ENCODE measurements at places on chromosomes 7 and 10.

DNA sequence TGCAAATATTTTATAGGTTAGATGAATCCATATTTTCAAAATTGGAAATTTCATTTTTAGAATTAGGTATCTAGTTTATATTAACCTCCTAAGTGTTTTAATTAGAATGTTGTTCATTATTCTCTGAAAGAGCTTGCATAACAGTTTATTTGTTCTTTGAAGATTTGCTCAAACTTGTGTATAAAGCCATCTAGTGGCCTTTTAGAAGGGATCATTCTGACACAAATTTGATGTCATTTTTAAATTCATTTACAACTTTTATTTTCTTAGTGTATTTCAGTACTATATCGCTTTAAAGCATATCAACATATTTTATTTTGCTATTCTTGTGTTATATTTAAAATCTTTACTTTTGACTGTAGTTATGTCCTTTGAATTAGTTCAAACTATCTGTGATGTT is 527.0 kb upstream of the NRG3 start:
- DNase-seq: no peak

DNA sequence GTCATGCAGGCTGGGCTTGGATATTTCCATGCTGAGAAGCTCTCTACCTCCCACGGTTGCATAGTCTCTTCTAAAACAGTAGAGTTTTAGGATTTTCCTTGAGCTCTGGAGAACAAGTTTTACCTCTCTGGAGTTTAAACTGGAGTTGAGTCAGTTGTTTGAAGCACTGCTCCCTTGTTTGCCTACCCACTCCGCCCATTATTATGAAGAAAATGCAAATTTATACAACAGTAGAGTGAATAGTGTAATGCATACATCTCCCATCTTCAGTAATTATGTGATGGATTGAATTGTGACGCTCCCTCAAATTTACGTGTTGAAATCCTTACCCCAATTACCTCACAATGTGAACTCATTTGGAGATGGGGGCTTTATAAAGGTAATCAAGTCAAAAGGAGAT is 17.2 kb downstream of the EMX2 start:
- DNase-seq: no peak

DNA sequence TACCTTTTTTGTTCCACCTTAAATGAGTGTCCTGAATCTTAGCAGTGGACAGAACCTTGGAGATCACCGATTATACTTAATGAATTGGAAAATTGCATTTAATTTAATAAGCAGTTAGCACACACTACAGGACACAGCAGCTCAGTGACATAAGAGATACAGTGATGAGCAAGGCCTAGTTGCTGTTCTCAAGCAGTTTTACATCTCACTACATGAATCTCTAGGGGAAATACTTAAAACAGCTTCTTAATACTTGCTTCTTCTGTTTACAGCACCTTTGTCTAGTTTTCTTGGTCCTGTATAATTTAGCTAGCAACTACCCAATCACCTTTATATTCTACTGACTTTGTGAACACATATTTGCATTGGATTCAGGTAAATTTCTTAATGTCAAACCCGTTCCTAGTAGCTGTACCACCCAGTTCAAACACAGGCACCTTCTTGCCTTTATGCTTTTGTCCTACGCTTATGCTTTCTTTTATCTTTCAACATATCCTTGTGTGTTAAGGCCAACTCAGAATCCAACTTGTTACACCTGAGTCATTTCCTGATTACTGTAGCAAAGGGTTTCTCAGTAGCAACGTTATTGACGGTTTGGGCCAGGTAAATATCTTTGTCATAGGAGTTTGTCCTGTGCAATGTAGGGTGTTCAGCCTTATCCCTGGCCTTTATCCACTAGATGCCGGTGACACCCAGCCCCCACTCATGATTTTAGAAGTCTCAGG is 1.8 kb downstream of the STAM start:
- no peak for DNase-seq

DNA sequence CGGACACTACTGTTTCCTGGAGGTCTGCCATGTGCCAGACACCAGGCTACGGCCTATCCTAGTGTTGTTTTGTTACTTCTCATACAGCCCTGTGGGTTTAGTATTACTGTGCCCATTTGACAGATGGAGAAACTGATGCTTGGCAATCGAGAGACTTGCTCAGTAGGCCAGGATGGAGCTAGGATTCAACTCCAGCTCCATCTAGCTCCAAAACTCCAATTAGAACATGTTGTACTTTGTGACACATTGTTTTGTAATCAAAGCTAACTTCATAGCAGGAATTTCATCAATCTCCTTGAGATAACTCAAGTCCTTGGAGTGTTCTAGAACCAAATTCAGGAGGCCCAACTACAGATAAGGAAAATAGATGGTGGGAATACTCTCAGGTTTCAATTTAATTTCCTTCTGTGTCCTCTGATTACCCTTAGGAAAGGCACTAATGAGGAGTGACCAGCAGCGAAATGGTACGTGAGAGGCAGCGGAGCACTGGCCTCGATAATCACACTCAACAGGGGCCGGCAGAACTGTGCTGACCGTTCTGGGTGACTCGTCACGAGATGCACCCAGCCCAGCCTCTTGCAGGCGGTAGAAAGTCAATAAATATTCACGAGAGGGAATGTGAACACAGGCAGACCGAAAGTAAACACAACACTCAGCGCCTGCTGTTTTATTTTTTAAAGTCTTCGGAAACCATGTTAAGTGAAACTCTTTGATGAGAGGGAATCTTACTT is 269.6 kb upstream of the NEBL start:
- DNase-seq: no peak

DNA sequence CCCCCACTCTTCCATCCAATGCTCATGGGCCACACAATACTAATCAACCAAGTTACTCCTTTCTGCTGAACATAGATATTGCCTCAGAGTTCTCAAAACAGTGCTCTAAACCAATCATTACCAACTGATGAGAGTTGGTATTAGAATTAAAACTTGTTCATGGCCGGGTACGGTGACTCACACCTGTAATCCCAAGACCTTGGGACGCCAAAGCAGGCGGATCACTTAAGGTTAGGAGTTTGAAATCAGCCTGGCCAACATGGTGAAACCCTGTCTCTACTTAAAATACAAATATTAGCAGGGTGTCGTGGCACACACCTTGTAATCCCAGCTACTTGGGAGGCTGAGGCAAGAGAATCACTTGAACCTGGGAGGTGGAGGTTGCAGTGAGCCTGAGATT is 8.2 kb downstream of the TM9SF3 start:
- no peak for DNase-seq

DNA sequence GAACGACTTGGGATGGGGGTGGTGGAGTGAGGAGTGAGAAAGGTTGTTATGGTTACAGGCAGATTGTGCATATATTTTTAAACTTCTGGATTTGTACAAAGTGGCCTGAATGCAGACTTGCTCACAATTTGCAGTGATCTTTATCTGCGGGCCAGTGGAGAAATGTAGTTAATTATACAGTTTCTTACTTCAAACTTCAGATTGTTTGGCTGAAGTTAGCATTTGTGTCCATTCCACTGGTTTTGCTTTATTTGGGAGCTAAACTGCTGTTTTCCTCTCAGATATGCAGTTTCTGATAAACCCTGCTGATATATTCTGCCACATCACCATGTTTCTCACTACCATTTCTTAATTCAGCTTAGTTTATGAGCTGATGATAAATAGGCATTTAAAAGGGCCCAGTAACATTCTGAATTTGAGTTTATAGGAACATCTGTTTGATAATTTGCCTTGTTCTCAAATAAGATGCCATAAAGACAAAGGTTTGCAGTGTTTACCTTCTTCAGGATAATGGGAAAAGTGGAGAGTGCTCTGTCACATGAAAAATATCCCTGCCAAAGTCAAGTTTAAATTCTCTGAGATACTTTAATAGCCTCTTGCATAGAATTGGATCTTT is 170.1 kb downstream of the ST7 start:
- no peak for DNase-seq

GRCh38 chr7:70678621-70679251 is 453.2 kb upstream of the GALNT17 start:
- DNase-seq: no peak

- no peak for DNase-seq
Observed at GRCh38 chr7:32489788-32490126, 423 bp downstream of the LSM5 start.

DNA sequence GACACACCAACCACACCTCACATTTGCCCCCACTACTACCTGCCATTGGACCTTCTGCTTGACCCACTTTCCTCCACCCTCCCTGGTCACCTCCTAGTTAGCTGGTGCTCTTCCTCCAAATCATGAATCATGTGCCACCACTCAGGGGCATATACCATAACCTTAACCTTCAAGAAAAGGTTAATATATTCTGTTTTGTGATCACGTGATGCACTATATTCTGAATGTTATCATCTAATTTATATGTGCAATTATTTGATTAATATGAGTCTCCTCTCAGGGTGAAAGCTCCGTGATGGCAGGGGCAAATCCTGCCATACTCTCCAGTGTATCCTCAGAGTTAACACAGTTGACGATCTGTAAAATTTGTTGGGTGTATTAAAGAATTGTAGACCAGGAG is 635.5 kb downstream of the XPNPEP1 start:
- DNase-seq: no peak

- no peak for DNase-seq
Observed at GRCh38 chr7:71384094-71384493, 252.2 kb downstream of the GALNT17 start.

DNA sequence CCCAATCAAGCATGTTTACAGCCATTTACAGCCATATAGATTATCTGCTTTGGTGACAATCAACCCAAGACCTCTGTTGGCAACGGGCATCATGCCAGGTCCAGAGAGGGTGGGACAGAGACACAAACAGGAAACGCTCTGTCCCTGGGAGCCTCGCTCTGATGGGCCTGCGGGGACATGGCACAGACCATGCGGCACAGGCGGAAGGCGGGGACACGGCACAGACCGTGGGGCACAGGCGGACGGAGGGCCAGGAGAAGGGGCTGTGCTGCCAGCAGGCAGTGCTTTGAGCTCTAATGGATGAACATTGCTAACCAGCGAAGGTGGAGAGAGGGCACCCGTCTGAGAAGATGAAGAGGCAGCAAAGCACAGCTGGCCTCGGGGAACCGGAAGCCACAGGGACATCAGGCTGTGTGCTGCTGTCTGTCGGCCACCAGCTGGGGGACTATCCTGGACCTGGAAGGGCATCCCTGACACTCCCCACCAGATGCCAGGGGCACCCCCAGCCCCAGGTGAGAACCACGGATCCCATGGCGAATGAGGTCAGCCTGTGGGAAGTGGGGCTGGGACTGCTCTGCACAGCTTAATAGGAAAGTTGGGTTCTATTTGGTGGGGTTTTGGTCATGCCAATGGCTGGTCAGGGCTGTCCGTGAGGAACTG is 61.0 kb downstream of the DIP2C start:
- DNase-seq: no peak

- no peak for DNase-seq
Observed at GRCh38 chr10:71435571-71436267, 39.0 kb downstream of the CDH23 start.

DNA sequence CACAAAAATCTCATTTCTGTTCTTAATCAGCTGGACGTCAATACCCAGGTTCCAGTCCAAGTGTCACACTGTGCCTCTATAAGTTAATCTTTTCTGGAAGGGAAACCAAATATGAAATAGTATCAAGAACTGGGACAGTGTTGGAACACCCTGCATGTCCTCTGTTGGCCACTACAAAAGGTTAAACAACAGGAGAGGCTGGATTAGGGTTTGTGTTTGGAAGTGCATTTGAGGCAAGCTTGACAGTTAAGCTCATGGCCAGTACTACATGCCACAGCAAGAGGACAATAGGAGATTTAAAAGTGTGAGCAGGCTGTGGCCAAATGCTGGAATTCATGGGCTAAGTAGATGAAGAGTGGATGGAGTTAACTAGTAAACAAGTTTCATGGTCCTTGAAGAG is 751.5 kb downstream of the AUTS2 start:
- DNase-seq: no peak

DNA sequence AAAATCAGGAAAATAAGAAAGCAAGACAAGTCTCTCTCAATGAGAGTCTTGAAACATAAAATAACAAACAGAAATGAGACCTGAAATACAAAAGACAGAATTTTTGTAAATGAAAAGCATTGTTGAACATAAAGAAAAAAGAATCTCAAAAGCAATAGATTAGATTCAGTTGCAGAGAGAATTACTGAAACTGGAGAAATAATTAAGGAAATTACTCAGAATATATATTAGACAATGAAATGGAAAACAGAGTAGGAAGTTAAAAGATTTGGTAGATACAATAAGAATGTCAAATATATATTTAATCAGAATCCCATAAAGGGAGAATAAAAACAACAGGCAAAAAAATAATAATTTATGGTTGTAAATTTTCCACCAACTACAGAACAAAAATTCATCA is 308.3 kb downstream of the CRPPA start:
- DNase-seq: no peak

DNA sequence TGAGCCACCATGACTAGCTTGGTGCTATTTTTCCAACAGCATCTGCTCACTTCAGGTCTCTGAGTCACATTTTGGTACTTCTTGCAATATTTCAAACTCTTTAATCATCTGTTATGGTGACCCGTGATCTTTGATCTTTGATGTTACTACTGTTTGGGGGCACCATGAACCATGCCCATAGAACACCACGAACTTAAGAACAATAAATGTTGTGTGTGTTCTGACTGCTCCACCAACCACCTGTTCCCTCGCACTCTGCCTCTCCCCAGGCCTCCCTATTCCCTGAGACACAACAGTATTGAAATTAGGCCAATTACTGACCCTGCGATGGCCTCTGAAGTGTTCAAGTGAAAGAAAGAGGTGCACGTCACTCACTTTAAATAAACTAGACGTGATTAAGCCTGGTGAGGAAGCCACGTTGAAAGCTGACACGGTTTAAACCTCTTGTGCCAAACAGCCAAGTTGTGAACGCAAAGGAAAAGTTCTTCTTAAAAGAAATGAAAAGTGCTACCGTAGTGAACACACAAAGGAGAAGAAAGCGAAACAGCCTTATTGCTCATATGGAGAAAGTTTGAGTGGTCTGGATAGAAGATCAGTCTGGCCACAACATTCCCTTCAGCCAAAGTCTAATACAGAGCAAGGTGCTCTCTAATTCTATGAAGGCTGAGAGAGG is 27.2 kb upstream of the ATP6V0A4 start:
- no peak for DNase-seq

DNA sequence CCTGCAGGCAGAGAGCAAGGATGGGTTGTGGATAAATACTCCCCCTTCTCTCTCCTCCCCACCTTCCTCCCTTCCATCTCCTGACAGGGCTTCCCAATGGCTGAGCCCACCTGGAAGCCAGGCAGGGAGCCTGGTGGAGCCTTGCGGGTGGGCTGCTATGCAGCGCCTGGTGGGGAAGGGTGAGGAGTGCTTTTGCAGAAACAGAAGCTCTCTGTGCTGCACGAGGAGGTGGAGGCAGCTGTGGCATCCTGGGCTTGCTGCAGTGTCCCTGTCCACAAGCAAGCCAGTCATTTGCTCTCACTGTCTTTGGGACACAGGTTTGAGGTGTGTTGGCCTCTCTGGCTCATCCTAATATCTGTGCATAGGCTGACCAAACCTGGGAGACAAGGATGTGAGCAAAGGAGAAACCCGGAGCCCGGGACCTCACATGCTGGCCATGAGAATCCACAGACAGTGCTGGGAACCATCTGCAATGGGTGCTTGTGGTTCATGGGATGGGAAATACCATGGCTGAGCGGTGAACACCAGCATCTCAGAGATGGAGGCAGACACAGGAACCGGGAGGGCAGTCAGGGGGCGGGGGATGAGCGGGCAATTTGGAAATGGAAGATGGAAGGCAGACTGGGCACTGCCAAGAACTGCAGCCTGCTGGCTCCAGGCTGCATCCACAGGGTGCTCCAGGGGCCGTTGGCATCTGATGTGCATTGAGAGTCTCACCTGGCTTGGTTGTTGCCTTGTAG is 364.2 kb downstream of the GLRX3 start:
- no peak for DNase-seq

- DNase-seq: no peak
Observed at GRCh38 chr7:36171503-36171902, 18.4 kb downstream of the EEPD1 start.
